GM23248 (cell line): ENCODE measurements at places on chromosomes 3 and 15.

- peaks cover 27% of the 10 kb centered on the region for H3K4me1 ChIP-seq
- peak overlapping the region; percentile 86 for H3K27ac ChIP-seq
- peak overlapping the region; percentile 2; the same call in 1 of the 2 replicates for H3K4me3 ChIP-seq
- peak; percentile 99 for DNase-seq
- H3K27me3 ChIP-seq: no peaks in the 10 kb centered on the region
Observed at GRCh38 chr3:56980798-56981390, 79.6 kb upstream of the SPATA12 start.

GRCh38 chr15:41951571-41951970 lies 20.8 kb downstream of the EHD4 start:
- H3K4me1 ChIP-seq: peaks cover 19% of the 10 kb centered on the region
- H3K36me3 ChIP-seq: 0 out of 2 replicates have a peak, but pooled peaks cover 7% of the 10 kb centered on the region
- no peak for DNase-seq
- H3K27ac ChIP-seq: no peak overlapping the region

GRCh38 chr15:94480289-94480834 lies 249.0 kb downstream of the MCTP2 start:
- H3K36me3 ChIP-seq: no peaks in the 10 kb centered on the region
- H3K27ac ChIP-seq: no peak overlapping the region
- no peaks in the 10 kb centered on the region for H3K27me3 ChIP-seq
- no peaks in the 10 kb centered on the region for H3K4me1 ChIP-seq
- H3K4me3 ChIP-seq: no peak overlapping the region

DNA sequence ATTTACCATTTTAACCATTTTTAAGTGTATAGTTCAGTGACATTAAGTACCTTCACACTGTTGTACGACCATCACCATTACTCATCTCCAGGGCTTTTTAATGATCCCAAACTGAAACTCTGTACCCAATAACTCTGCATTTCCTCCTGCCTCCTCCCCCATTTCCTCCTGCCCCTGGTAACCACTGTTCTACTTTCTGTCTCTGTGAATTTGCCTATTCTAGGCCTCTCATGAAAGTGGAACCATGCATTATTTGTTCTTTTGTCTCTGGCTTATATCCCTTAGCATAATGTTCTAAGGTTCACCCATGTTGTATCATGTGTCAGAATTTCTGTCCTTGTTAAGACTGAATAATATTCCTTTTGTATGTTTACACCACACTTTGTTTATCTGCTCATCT lies 154.2 kb downstream of the MECOM start:
- no peaks in the 10 kb centered on the region for H3K36me3 ChIP-seq
- H3K27me3 ChIP-seq: 0 out of 2 replicates have a peak, but pooled peaks cover 9% of the 10 kb centered on the region
- no peak overlapping the region for H3K27ac ChIP-seq
- H3K4me1 ChIP-seq: no peaks in the 10 kb centered on the region

- peaks cover 12% of the 10 kb centered on the region for H3K4me1 ChIP-seq
- no peaks in the 10 kb centered on the region for H3K27me3 ChIP-seq
- H3K27ac ChIP-seq: no peak overlapping the region
Observed at GRCh38 chr3:136186344-136186743, 9.8 kb downstream of the MSL2 start.

- H3K36me3 ChIP-seq: no peaks in the 10 kb centered on the region
- no peak for DNase-seq
- H3K27ac ChIP-seq: no peak overlapping the region
Observed at GRCh38 chr15:41891226-41891625, 2.6 kb downstream of the SPTBN5 start.

DNA sequence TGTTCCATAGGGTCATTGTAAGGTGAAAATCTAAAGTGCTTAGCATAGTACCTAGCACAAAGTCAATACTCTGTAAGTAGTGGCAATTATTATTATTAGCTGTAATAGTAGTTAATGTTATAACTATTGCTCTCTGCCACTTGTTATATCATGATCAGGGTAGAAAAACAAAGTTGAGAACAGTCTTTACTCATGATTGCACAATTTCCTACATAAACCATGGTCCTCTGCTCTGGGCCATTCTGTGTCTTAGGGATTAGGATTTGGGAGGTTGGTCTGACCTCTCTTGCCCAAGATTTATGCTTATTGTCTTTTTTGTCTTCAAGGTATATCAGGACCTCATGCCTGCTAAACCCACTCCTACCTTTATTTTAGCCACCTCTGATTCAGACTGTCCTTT lies 4.3 kb upstream of the LRRC58 start:
- DNase-seq: no peak
- peaks cover 13% of the 10 kb centered on the region for H3K4me1 ChIP-seq
- no peaks in the 10 kb centered on the region; the same call in 1 of the 2 replicates for H3K27me3 ChIP-seq
- no peak overlapping the region for H3K27ac ChIP-seq
- no peak overlapping the region for H3K4me3 ChIP-seq
- H3K36me3 ChIP-seq: no peaks in the 10 kb centered on the region

DNA sequence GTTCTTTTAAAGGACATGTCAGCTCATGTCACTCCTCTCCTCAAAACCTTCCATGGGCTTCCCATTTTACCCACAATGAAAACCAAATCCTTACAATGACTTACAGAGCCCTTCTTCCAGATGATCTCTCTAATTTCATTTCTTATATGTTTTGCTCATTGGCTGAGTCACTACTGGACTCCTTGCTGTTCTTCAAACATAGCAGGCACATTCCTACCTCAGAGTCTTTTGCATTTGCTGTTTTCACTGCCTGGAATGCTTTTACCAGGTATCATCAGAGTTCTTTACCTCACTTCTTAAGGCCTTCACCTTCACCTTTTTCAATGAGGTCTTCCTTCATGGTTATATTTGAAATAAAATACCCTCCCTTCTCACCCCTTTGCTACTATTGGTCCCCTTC lies 57.3 kb downstream of the NECTIN3 start:
- peak; percentile 33 for DNase-seq
- no peaks in the 10 kb centered on the region for H3K27me3 ChIP-seq
- H3K36me3 ChIP-seq: peaks cover 23% of the 10 kb centered on the region

DNA sequence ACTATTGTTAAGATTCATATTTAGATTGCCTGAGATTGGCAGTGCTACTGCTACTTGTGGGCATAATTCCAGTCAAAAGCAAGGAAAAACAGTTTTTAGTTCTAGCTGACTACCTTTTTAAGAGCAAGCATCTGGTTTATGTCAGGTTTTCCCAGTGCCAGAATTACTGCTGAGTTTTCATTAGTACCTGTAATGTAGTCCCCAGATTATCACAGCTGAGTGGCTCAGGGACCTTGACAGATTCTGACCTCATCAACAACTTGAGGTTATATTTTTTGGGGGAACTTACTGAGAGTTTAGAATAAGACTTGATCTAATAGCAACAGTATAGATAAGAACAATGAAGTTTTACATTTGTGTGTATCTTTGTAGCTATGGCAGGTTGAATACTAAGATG lies 31.0 kb downstream of the NXPE3 start:
- no peak overlapping the region for H3K4me3 ChIP-seq
- H3K36me3 ChIP-seq: no peaks in the 10 kb centered on the region
- peaks cover 20% of the 10 kb centered on the region for H3K4me1 ChIP-seq
- H3K27ac ChIP-seq: no peak overlapping the region
- H3K27me3 ChIP-seq: no peaks in the 10 kb centered on the region

DNA sequence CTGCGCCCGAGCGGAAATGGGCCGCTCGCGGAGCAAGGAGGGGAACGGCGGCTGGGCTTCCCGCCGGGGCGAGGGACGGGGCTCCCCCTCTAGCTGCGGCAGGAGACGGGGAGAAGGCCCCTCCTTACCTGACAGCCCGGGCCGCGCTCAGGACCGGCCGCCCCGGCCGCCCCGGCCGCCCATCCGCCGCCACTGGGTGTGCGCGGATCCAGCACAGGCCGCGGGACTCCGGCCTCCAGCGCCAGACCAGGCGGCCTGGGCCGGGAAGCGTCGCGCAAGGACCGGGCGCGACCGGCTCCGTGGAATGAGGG lies 296 bp downstream of the TPRA1 start:
- no peak for DNase-seq
- H3K27ac ChIP-seq: peak overlapping the region; percentile 92
- peak overlapping the region; percentile 94 for H3K4me3 ChIP-seq
- H3K4me1 ChIP-seq: peaks cover 24% of the 10 kb centered on the region
- no peaks in the 10 kb centered on the region for H3K27me3 ChIP-seq

- H3K4me3 ChIP-seq: no peak overlapping the region
- DNase-seq: no peak
- H3K27me3 ChIP-seq: 0 out of 2 replicates have a peak, but pooled peaks cover 5% of the 10 kb centered on the region
- H3K36me3 ChIP-seq: no peaks in the 10 kb centered on the region
Observed at GRCh38 chr15:88932271-88932874, 19.2 kb upstream of the MFGE8 start.

DNA sequence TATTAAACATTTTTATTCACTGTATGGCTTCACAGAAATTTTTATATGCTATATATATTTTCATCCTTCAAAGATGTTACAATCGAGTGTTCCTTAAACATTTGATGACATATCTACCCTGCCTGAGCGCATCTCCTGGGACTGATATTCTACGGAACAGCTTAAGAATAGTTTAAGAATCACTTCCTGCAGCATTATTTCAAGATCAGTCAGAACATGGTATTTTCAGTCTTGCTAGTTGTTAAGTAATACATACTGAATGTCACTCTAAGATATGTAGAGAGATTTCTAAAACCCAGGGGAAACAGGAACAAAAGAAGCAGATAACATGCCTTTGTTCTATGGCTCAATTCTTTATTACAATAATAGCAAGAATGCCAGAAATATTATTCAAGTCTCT lies 8.7 kb downstream of the COL8A1 start:
- H3K27me3 ChIP-seq: no peaks in the 10 kb centered on the region
- H3K4me1 ChIP-seq: peaks cover 63% of the 10 kb centered on the region
- peak overlapping the region; percentile 56 for H3K27ac ChIP-seq

GRCh38 chr15:83764201-83764838 lies 110.4 kb downstream of the ADAMTSL3 start:
- no peak for DNase-seq
- H3K27ac ChIP-seq: no peak overlapping the region
- no peaks in the 10 kb centered on the region for H3K4me1 ChIP-seq
- H3K36me3 ChIP-seq: no peaks in the 10 kb centered on the region

DNA sequence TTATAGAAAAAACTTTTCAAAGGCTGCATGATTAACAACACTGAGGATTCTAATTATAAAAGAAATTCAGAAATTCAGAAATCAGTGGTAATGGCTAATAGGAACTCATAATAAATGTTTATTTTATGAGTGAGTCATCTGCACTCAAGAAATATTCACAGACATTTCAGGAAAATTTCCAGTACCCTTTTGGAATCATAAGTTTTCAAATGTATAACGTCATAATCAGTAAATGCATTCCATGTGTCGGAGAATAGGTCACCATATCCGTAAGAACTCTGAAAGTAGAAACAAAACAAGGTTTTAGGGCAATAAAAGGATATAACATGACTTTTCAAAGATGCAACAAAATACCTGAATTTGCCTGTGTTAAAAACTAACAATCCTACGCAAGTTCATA lies 24.7 kb downstream of the EOGT start:
- H3K36me3 ChIP-seq: peaks cover 57% of the 10 kb centered on the region
- no peak overlapping the region for H3K27ac ChIP-seq
- no peaks in the 10 kb centered on the region for H3K4me1 ChIP-seq
- no peaks in the 10 kb centered on the region for H3K27me3 ChIP-seq
- DNase-seq: peak; percentile 17

GRCh38 chr15:57566834-57567233 lies 24.9 kb upstream of the MYZAP start:
- no peak overlapping the region for H3K27ac ChIP-seq
- peak; percentile 24 for DNase-seq
- H3K27me3 ChIP-seq: 0 out of 2 replicates have a peak, but pooled peaks cover 3% of the 10 kb centered on the region
- H3K4me1 ChIP-seq: peaks cover 12% of the 10 kb centered on the region
- no peaks in the 10 kb centered on the region for H3K36me3 ChIP-seq

- H3K4me3 ChIP-seq: peak overlapping the region; percentile 97
- H3K27ac ChIP-seq: no peak overlapping the region
- DNase-seq: no peak
- peaks cover 14% of the 10 kb centered on the region for H3K36me3 ChIP-seq
Observed at GRCh38 chr3:36991147-36991546, 1.8 kb downstream of the EPM2AIP1 start.

- no peaks in the 10 kb centered on the region for H3K36me3 ChIP-seq
- no peaks in the 10 kb centered on the region for H3K27me3 ChIP-seq
- no peak overlapping the region for H3K27ac ChIP-seq
- no peaks in the 10 kb centered on the region for H3K4me1 ChIP-seq
- no peak overlapping the region for H3K4me3 ChIP-seq
Observed at GRCh38 chr3:155972885-155973584, 102.6 kb downstream of the GMPS start.

DNA sequence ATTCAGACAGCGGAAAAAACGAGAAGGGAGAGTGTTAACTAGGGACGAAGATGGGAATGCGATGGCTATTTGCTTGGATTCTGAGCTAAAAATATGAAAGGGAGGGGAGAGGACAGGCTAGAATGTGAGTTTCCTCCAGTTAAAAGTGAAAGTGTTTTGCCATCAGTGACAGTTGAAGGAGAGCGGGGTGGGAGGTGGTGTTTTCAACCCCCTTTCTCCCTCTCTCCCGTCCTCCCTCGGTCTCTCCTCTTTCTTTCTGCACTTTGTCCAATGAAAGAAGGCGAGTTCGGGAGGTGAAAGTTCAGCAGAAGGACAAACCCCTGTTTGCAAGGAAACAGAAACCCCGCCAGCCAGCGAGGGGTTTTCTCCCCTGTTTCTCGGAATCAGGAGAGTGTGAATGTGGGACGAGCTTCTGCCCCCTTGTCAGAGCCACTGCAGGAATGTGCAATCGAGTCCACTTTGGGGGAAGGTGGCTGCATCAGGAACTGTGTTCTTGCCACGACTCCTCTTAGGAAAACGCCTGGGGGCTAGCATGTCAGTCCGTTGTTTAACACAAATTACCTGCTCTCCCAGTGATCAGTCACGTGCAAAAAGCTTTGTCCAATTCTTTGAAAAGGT lies 975 bp upstream of the FOXP1 start:
- H3K36me3 ChIP-seq: no peaks in the 10 kb centered on the region
- H3K27ac ChIP-seq: peak overlapping the region; percentile 81
- peaks cover 38% of the 10 kb centered on the region for H3K4me1 ChIP-seq
- no peaks in the 10 kb centered on the region for H3K27me3 ChIP-seq
- H3K4me3 ChIP-seq: peak overlapping the region; percentile 93

GRCh38 chr3:44960387-44961026 lies 15.5 kb downstream of the ZDHHC3 start:
- H3K4me1 ChIP-seq: no peaks in the 10 kb centered on the region
- no peak overlapping the region for H3K4me3 ChIP-seq
- peak; percentile 46 for DNase-seq
- no peaks in the 10 kb centered on the region for H3K36me3 ChIP-seq
- no peaks in the 10 kb centered on the region for H3K27me3 ChIP-seq
- H3K27ac ChIP-seq: no peak overlapping the region

- no peak for DNase-seq
- no peak overlapping the region for H3K27ac ChIP-seq
- no peaks in the 10 kb centered on the region for H3K27me3 ChIP-seq
- H3K36me3 ChIP-seq: no peaks in the 10 kb centered on the region
- no peak overlapping the region for H3K4me3 ChIP-seq
Observed at GRCh38 chr3:33153782-33154181, 40.0 kb downstream of the CRTAP start.

GRCh38 chr3:183815563-183815940 lies 9.8 kb downstream of the MAP6D1 start:
- no peak overlapping the region for H3K4me3 ChIP-seq
- no peak for DNase-seq
- H3K4me1 ChIP-seq: no peaks in the 10 kb centered on the region
- no peak overlapping the region for H3K27ac ChIP-seq
- no peaks in the 10 kb centered on the region for H3K27me3 ChIP-seq

GRCh38 chr3:122912772-122913538 lies 114.6 kb downstream of the SEMA5B start:
- no peak overlapping the region for H3K4me3 ChIP-seq
- H3K27ac ChIP-seq: no peak overlapping the region
- peaks cover 7% of the 10 kb centered on the region; the same call in 1 of the 2 replicates for H3K27me3 ChIP-seq
- H3K4me1 ChIP-seq: no peaks in the 10 kb centered on the region
- H3K36me3 ChIP-seq: no peaks in the 10 kb centered on the region
